Left ventricle myocardium superior (tissue), 1 donor: ENCODE measurements at places on chromosomes 5 and 9.
A peak's percentile ranks its signal among the peaks of the same experiment; 100 is the strongest.

DNA sequence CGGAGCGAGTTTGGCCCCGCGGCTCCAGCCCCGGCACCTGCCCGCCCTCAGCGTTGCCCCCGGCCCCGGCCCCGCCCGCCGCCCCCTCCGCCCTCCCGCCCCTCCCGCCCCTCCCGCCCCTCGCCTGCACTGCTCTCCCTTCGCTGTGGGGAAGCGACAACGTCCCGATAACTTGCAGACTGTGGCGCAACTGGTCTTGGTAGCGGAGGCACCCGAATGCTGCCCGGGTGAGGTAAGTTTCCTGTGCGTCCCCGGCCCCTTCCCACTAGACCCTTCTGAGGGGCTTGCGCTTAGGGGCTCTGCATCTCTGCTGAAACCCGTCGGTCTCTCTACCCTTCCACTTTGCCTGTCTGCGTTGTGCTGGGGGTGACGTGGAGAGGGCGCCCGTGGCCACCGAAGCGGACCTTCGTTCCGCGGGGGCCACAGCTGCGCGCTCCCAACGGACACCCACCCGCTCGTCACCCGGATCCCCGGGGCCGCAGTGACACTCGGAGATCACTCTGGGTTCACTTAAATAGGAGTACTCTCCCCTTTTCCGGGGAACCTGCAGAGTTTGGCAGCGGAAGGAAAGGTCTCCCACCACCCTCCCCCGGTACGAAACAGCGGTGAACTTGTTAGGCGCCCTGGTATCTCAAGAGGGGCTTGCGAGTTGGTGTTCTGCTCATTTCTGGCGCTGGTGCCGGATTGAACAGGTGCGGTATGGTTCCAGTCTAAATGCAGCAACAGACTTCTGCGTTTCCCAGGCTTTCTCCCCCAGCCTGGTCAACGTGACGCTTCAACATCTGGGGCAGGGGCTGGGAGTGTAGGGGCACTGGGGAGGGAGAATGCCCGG lies 707 bp downstream of the PIP5K1B start:
- DNase-seq = peak; percentile 69

GRCh38 chr5:89850513-89850865 lies 559.1 kb downstream of the CETN3 start:
- no peak for DNase-seq

- no peak for DNase-seq
These were observed 181.1 kb downstream of the TRIM32 start for GRCh38 chr9:116868201-116868600.

- DNase-seq = no peak
These were observed 84.2 kb upstream of the PCSK1 start for GRCh38 chr5:96517295-96517694.

- DNase-seq = no peak
These were observed 453.4 kb upstream of the GRAMD2B start for GRCh38 chr5:125969814-125970171.

GRCh38 chr9:126436545-126437267 lies 110.1 kb downstream of the MVB12B start:
- DNase-seq = no peak

DNA sequence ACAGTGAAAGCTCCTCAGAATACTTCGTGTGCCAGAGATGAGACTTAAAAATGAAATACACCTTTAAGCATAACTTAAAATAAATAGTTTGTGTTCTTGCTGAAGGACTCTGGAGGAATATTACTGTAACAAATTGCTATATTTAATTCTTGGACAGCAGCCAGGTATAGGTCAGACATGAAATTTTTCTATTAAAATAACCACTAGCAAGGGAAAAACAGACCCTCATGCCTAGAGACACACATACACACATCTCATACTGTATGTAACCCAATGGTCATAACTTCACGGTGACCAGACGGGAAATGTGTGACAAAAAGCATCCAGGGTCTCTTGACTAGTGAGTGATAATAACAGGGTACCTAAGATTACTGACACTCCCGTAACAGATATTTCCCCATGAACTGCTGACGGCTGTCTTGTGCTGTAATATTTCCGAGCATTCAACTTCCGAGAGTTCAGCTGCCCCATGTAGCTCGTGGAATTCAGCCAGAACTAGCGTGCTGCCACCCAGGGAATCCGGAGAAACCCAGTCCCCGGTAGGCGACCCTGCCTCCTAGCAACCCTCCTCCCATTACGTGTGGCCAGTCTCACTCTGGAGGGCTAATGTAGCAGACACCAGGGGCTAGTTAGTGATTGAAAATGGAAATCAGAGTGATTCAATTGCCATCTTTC lies 2295.1 kb upstream of the WWC1 start:
- DNase-seq = no peak

DNA sequence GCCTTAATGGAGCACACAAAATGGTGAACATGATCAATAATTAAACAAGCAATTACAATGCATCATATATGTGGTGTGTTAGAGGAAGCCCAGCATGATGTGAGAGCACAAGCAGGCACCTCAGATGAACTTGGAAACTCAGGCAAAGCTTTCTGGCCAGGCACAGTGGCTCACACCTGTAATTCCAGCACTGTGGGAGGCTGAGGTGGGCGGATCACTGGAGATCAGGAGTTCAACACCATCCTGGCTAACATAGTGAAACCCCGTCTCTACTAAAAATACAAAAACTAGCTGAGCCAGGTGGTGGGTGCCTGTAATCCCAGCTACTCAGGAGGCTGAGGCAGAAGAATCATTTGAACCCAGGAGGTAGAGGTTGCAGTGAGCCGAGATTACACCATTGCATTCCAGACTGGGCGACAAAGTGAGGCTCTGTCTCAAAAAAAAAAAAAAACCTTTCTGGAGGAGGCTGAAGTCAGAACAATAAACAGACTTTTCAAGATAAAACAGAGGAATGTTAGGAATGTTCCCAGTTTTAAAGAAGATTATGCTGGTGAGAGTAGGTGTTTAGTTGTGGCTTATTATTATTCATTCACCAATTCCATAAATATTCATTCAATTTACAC lies 159.4 kb downstream of the CEMIP2 start:
- no peak for DNase-seq

DNA sequence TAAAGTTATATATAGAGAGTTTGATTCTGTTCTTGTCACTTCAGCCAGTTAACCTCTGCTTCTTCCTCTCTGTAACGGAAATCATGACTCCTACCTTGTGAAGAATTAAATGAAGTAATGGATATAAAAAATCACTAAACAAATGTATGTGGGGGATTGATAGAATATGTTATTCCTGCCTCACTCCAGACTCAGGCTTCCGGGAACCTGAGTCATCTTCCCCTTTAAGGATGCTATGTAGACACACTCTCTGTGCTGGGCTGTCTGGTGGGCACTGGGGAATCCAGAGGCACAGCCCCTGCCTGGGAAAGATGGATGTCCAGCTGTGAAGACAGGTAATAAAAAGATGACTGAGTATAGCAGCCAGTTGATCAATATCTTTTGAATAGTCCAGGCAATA lies 77.4 kb downstream of the ZNF618 start:
- no peak for DNase-seq

- no peak for DNase-seq
These were observed 141.1 kb downstream of the PIK3R1 start for GRCh38 chr5:68356623-68357022.

- no peak for DNase-seq
These were observed 169.4 kb upstream of the PPP1R26 start for GRCh38 chr9:135310134-135310533.

DNA sequence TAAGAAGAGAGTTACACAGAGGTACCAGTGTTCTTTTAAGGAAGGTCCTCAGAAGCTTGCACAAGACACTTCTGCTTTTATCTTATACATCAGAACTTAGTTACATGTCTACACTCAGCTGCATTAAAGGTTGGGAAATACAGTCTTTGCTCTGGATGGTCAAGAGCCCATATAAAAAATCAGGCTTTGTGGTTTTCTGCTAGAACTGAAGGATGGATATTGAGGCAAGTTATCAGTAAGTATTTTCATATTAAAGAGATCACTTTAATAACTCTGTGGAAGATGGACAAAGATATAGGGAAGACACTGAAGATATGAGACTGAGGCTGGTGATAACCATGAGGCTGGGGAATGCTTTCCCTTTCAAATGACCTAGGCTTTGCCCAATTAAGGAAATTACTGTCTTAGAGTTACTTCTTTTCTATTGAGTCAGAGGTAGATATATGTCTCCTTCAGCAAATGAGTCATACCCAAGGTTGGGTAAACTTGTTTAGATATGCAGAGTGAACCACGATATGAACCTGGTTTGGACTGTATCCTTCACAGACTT lies 87.0 kb upstream of the TNC start:
- no peak for DNase-seq

DNA sequence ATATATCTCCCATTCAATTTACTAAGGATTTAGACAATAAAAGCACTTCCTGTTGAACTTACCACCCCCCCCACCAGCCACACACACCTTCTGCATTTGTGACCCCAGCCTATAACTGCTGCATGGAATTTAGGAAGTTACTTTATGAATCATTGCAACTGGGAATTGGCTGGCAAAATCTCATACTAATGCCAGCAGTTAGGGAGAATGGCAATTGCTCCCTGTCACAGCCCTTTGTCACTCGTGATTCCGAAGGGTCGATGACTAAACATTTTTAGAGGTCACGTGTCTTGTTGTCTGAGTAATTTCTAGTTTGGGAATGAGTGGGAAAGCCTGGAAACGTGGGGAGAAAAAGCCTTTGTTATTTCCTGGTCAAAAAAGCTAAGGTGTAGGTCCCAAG lies 46.6 kb upstream of the PCA3 start:
- DNase-seq = no peak

GRCh38 chr5:171579976-171580411 lies 160.5 kb downstream of the FGF18 start:
- DNase-seq = peak; percentile 70

DNA sequence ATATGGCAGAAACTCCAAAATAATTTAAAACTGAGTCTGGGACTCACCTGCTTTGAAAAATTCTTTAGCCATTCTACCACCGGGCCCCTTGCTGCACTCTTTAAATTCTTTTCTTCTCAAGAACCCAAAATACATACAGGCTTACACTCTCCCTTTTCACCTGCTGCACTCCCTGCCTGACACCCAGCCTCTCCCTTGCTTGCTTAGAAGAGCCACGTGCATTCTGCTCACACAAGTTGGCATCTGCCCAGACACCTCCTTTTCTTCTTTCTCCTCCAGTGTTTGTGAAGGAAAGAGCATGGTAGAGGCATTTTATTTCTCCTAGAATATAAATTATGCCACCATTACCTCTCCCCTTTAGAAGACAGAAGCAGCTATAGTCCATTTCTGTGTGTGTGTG lies 39.0 kb upstream of the AOPEP start:
- no peak for DNase-seq

DNA sequence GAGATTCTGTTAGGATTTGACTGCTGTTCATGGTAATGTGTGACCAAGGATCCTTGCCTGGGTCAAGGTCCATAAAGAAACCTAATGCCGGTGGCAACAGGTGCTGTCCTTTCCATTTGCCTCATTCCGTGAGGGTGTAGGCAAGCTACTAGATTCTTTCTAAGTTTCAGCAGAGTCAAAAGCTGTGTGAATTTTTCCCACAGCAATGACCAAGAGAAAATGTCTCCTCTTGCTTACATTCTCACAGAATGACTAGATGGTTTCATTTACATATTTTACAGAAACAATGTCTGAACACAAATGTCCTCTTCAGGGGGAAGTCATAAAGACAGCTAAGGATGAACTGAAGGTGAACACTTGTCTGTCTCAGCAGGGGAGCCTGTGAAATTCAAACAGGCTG lies 75.3 kb upstream of the SV2C start:
- no peak for DNase-seq

- peak; percentile 34 for DNase-seq
These were observed 52.4 kb downstream of the DMRT1 start for GRCh38 chr9:893843-894420.

- peak; percentile 97 for DNase-seq
These were observed 3.5 kb upstream of the PDLIM7 start for GRCh38 chr5:177500685-177501522.
